Central memory CD4-positive, alpha-beta T cell (primary cell): ENCODE measurements at places on chromosomes 7 and 10.

DNA sequence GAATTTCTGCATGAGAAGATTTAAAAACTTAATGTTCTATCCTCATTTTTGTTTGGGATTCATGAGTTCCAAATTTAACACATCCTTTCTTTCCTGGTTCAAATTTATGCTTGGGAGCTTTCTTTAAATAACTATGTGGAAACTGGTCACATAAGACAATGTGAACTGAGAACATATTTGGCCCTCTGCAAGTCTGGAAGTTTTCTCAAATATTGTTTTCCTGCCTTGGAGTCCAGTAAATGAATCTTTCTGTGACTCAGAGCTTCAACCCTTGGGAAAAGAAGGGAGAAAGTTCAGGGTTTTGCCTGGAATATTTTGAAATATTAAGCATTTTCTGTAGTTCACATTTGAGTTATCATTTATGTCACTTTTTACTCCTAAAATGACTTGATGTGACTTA lies 559.0 kb upstream of the NRP1 start:
- no peak for DNase-seq

- no peak for DNase-seq
Observed at GRCh38 chr7:36266683-36267082, 113.6 kb downstream of the EEPD1 start.

- DNase-seq, result no peak
Observed at GRCh38 chr10:18240185-18240882, 100.1 kb downstream of the CACNB2 start.

- DNase-seq, result no peak
Observed at GRCh38 chr10:33009244-33010131, 51.5 kb upstream of the ITGB1 start.

- no peak for DNase-seq
Observed at GRCh38 chr10:86775056-86775869, 18.8 kb downstream of the BMPR1A start.

GRCh38 chr10:23419201-23419600 lies 19.7 kb upstream of the OTUD1 start:
- DNase-seq, result no peak

DNA sequence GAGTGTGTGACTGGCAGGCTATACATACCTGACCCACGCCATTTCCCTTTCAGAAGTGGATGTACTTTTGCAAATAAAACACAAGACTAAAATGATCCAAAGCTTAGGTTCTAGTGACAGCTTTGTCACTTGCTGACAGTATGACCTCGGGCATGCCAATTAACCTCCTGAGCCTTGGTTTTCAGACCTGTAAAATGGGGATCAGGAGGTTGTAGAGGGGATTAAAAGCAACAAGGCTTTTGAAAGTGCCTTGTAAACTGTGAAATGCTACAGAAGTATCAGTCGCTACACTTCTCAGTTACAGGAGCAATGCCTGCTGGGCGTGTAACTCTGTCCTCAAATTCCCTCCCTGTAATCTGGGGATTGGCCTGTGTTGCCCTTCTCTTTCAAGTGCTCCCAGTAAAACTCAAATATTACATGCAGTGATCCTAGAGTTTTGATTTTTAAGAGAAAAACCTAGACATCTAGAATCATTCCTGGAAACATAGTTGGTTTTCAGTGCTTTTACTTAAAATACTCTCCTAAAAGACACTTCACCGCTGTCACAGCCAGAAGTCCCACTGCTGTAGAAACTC lies 8.8 kb upstream of the GRB10 start:
- no peak for DNase-seq

DNA sequence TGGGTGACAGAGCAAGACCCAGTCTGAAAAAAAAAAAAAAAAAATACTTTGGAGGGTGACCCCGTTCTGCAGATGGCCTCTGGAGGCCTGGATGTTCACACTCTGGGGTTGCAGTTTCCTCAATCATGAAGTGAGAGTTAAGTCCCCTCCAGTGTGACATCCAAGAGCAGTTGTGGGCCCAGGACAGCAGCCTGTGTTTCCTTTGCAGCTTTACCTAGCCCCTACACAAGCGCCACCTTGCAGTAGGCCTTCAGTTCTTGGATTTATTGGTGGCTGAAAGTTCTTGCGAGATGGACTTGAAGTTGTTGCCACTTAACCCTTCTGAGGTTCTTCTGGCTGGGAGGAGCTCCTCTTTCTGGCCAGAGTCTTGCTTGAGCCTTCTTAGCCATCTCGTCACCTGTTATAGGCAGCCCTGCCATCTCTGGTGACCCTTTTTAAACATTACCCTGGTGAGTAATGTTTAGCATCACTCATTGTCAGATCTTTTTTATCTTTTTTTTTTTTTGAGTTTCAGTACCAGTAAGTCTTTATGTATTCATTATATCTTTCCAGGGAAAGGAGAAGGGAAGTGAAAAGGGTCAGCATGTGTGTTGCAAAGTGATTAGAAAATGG lies 3.4 kb upstream of the ACTR3C start:
- no peak for DNase-seq

DNA sequence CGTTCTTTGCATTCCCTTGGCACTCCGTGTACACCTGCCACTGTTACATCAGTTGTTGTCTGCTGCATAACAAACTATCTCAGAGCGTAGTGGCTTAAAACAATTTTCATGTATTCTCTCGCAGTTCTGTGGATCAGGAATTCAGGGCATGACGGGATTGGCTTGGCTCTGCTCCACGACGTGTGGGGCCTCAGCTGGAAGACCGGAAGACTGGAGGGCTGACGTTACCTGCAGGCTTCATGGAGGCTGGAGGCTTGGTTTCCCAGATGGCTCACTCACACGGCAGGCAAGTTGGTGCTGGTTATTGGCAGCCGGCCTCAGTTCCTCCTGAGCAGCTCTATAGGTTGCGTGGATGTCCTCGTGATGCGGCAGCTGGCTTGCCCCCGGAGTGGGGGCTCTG lies 25.5 kb downstream of the NYAP1 start:
- no peak for DNase-seq

- DNase-seq, result no peak
Observed at GRCh38 chr7:137965942-137966640, 35.8 kb downstream of the CREB3L2 start.

- DNase-seq, result no peak
Observed at GRCh38 chr7:44063894-44064651, 1.3 kb downstream of the PGAM2 start.

DNA sequence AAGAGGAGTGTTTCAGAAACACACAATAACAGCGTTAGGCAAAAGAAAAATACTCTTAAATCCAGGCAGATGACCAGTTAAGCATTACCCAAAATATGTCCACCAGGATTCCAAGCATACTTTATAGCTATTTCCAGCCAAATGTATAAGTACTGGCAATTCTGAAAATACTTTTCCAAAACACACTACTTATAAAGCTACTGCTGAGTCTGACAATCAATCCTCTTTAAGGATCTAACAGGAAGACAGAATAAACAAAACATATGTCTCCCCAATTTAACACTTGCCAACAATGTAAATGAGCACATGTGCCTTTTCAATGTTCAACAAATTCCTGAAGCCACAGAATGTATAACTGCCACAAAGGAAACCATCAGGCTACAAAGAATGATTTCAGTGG lies 370.9 kb downstream of the SORCS1 start:
- DNase-seq, result no peak
